ENCODE measurements at places on chromosomes 4 and X. TPM values are rescaled to one million over a fixed set of nuclear protein-coding genes. Genes with fewer than 3 reads are reported as not detected.

Gene PCDH18
- total RNA-seq, result 17.2 TPM

Gene ZCCHC12
- total RNA-seq, result 0.15 TPM

Gene GYPE
- 4.0 TPM for total RNA-seq

Gene GPR173
- 7.1 TPM for total RNA-seq

Gene SRP72
- total RNA-seq, result 88.1 TPM

Gene FAM9C
- not detected for total RNA-seq

Gene OPN1MW
- total RNA-seq, result not detected

DNA sequence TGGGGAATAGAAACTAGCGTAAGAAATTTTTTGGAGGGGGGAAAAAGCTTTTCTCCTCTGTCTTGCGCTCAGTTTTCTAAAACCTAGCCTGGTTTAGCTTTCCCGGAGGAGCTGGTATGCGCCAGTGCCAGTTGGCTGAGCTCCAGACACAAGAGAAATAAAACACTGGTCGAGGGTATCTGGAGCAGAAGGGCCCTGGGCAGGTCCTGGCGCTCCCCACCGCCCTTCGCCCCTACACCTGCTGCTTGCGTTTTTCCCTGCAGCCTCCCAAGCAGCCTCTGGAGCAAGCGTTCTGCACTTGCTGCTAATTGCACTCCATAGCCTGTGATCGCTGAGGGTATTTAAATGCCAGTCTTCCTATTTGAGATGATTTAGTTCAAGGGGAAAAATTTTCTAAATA is 816 bp downstream of the EREG start:
- no peak overlapping the region for H3K4me3 ChIP-seq
- H3K27ac ChIP-seq, result no peak overlapping the region
- DNase-seq, result peak; percentile 44
- H3K36me3 ChIP-seq, result no peaks in the 10 kb centered on the region
- peaks cover 3% of the 10 kb centered on the region for H3K27me3 ChIP-seq

DNA sequence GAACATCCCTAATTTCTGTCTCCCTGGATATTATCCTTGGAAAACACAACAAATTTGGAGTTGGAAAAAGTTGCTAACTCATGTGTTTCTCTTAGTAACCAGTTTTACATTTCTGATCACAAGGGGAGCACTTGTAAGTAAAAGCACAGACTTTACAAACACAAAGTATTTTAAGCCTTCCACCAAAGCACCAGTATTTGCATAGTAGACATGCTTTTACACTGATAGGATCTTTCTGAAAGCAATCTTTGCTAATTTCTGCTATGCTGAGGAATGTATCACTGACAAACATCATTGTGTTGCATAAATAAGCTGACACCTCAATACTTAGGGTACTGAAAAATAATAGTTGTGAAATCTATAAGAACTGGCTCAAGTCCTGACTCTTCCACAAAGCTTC is 100.6 kb downstream of the MID1 start:
- no peaks in the 10 kb centered on the region for H3K36me3 ChIP-seq
- H3K27me3 ChIP-seq, result no peaks in the 10 kb centered on the region
- no peak overlapping the region for H3K4me3 ChIP-seq
- no peak for DNase-seq

- H3K36me3 ChIP-seq, result no peaks in the 10 kb centered on the region
- H3K4me3 ChIP-seq, result no peak overlapping the region
- no peak overlapping the region for H3K27ac ChIP-seq
- no peak for DNase-seq
- H3K4me1 ChIP-seq, result peaks cover 1% of the 10 kb centered on the region
These were observed 49.7 kb downstream of the ATP8A1 start for GRCh38 chr4:42607011-42607726.

- no peaks in the 10 kb centered on the region for H3K27me3 ChIP-seq
- no peaks in the 10 kb centered on the region for H3K4me1 ChIP-seq
- H3K4me3 ChIP-seq, result no peak overlapping the region
- H3K36me3 ChIP-seq, result no peaks in the 10 kb centered on the region
- H3K27ac ChIP-seq, result no peak overlapping the region
- DNase-seq, result no peak
These were observed 54.5 kb downstream of the TAF1 start for GRCh38 chrX:71420686-71421085.

DNA sequence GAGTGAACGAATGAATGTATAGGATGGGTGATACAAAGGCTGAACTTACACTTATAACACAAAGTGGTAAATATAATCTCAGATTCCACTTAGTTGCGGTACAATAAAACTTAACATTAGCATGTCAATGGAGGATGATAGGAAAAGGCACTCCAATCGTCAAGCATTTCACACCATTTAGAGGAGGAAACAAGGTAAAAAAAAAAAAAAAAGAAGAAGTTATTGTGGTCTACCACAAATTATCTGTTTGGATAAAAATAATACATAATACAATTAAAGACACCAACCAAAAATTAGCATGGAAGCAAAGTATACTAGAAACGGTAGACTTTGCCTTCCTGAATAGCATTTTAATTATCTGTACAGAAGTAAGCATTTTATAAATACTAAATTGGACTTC is 205.5 kb downstream of the PPP3CA start:
- DNase-seq, result no peak
- no peaks in the 10 kb centered on the region for H3K4me1 ChIP-seq
- H3K27ac ChIP-seq, result no peak overlapping the region
- H3K36me3 ChIP-seq, result no peaks in the 10 kb centered on the region
- no peak overlapping the region for H3K4me3 ChIP-seq

DNA sequence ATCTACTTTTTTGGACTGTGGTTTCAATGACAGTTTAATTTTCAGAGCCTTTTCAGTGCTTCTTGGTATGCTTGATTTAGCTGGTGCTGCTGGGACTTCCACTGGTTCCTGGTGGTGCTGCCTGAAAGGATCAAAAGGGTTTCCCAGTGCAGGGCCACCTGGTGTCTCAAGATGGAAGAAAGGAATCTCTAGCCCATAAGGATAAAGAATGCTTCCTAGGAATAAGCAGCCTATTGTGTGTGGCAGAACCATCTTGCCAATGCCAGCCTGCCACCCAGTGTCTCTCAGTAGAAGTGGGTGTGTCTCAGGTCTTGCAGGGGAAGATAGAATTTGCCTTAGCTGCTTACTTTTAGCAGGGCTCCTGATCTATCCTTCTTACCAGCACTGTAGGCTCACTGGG is 15.0 kb upstream of the RAI2 start:
- H3K27ac ChIP-seq, result no peak overlapping the region
- no peaks in the 10 kb centered on the region for H3K27me3 ChIP-seq
- no peak overlapping the region for H3K4me3 ChIP-seq
- H3K36me3 ChIP-seq, result no peaks in the 10 kb centered on the region

GRCh38 chrX:24151513-24151912 is 2.0 kb downstream of the ZFX start:
- DNase-seq, result no peak
- no peaks in the 10 kb centered on the region for H3K36me3 ChIP-seq
- H3K27me3 ChIP-seq, result no peaks in the 10 kb centered on the region
- H3K27ac ChIP-seq, result no peak overlapping the region

DNA sequence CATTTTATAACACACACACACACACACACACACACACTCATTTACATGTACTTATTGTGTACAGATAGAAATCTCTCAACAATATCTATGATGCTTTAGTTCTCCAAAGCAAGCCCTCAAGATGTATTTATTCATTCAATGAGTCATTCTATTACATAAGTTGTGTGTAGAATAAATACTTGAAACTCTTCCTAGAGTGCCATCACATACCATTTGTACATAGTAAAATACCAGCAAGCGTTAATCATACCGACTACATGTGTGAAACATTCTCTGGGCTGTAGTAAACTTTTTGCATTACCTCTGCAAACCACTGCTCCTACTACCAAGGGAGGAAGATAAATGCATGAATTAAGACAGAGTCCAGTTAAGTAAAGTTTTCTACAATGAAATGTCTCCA is 70.9 kb downstream of the EPHA5 start:
- DNase-seq, result no peak
- H3K27me3 ChIP-seq, result no peaks in the 10 kb centered on the region
- no peak overlapping the region for H3K27ac ChIP-seq
- no peaks in the 10 kb centered on the region for H3K4me1 ChIP-seq
- H3K36me3 ChIP-seq, result no peaks in the 10 kb centered on the region

- H3K4me1 ChIP-seq, result no peaks in the 10 kb centered on the region
- no peaks in the 10 kb centered on the region for H3K27me3 ChIP-seq
- no peaks in the 10 kb centered on the region for H3K36me3 ChIP-seq
- H3K4me3 ChIP-seq, result no peak overlapping the region
- H3K27ac ChIP-seq, result no peak overlapping the region
These were observed 50.2 kb upstream of the KIT start for GRCh38 chr4:54607521-54607920.

- H3K27ac ChIP-seq, result no peak overlapping the region
- H3K27me3 ChIP-seq, result no peaks in the 10 kb centered on the region
- H3K4me3 ChIP-seq, result no peak overlapping the region
- H3K4me1 ChIP-seq, result no peaks in the 10 kb centered on the region
These were observed 115.1 kb upstream of the PITX2 start for GRCh38 chr4:110737931-110738330.

GRCh38 chr4:71262161-71262560 is 76.7 kb upstream of the SLC4A4 start:
- H3K27ac ChIP-seq, result no peak overlapping the region
- DNase-seq, result no peak
- H3K4me3 ChIP-seq, result no peak overlapping the region
- H3K27me3 ChIP-seq, result no peaks in the 10 kb centered on the region

GRCh38 chrX:19094654-19095053 is 27.6 kb downstream of the ADGRG2 start:
- DNase-seq, result peak; percentile 49
- no peak overlapping the region for H3K27ac ChIP-seq
- H3K4me3 ChIP-seq, result no peak overlapping the region

DNA sequence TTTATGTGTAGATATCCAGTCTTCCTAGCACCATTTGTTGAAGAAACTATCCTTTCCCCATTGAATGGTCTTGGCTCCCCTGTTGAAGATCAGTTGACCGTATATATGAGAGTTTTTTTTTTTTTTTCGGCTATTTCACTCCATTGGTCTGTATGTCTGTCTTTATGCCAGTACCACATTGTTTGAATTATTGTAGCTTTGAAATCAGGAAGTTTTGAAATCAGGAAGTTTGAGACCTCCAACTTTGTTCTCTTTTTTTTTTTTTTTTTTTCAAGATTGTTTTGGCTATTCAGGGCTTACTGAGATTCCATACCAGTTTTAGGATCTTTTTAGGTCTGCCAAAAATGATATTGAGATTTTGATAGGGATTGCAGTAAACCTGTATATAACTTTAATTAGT is 4.3 kb upstream of the SCD5 start:
- H3K4me1 ChIP-seq, result no peaks in the 10 kb centered on the region
- no peaks in the 10 kb centered on the region for H3K27me3 ChIP-seq
- no peaks in the 10 kb centered on the region for H3K36me3 ChIP-seq
- no peak overlapping the region for H3K4me3 ChIP-seq

- H3K4me1 ChIP-seq, result no peaks in the 10 kb centered on the region
- no peak overlapping the region for H3K27ac ChIP-seq
- H3K27me3 ChIP-seq, result no peaks in the 10 kb centered on the region
- H3K4me3 ChIP-seq, result no peak overlapping the region
- no peak for DNase-seq
These were observed 5.0 kb downstream of the CENPU start for GRCh38 chr4:184728858-184729257.

GRCh38 chrX:68498508-68499379 is at the start of gene YIPF6:
Gene YIPF6, plus strand, starts transcription at chrX:68499051. Its CDS starts 16 bp downstream, at chrX:68499067.
- DNase-seq, result peak; percentile 91
- peak within 1 kb of the TSS; percentile 89 for H3K4me3 ChIP-seq
- H3K36me3 ChIP-seq, result no peaks in the 10 kb centered on the region
- no peak within 1 kb of the TSS for H3K27ac ChIP-seq
- no peaks in the 10 kb centered on the region for H3K4me1 ChIP-seq

DNA sequence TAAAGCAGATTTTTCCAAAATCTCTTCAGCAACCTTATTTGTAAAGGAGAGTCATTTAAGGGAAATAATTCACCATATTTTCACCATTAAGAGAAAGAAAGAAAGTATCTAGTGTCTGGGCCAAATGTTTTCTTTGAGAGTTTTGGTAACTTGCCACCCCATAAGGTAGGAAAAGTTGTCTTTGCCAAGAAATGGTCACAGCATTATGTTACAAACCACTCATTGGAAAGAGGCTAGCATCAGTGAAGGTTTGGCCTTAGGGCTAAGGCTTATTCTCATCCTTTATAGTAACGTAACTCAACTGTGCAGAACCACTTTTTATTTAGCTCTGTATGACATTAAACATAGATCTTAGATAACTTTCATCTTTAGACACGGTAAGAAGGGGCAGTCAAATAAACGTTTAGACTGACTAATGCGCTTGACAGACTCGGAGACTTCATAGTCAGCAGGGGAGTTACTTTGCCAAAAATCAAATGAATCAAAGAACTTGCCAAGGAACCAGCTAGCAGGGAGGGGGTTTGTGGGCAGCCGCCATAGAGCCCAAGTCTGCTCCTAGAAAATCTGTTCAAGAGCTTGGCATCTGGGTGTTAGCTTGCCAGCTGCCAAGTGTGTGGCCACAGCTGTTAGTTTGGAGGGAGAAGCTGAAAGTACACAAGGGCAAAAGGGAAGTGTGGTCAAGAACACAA is 182.8 kb upstream of the GRID2 start:
- no peak overlapping the region for H3K4me3 ChIP-seq
- H3K36me3 ChIP-seq, result no peaks in the 10 kb centered on the region
- no peak for DNase-seq
- H3K27me3 ChIP-seq, result no peaks in the 10 kb centered on the region
- H3K4me1 ChIP-seq, result no peaks in the 10 kb centered on the region

DNA sequence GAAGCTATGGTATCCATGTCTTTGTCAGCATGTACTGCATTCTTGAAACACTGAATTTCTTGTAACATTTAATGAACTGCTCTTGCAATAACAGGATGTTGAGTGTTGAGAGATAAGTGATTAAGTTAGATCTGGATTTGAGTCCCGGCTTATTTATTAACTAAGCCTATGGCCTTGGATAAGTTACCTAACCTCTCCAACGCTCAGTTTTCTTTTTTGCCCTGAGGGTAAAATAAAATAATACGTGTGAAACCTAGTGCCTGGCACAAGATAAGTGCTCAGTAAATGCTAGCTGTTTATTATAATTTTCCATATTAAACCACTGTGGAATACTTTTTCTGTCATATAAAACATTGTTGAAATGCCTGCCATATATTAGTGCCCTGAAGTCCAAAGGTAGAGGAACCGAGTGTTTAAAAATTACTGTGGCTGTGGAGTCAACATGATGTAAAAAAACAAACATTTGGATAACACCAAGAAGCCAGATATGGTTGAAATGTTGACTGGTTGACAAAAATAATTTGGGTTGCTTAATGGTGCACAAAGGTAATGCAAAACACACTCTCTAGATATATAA is 58.6 kb upstream of the ALB start:
- H3K27me3 ChIP-seq, result no peaks in the 10 kb centered on the region
- no peaks in the 10 kb centered on the region for H3K4me1 ChIP-seq
- no peak for DNase-seq
- H3K4me3 ChIP-seq, result no peak overlapping the region
- H3K36me3 ChIP-seq, result no peaks in the 10 kb centered on the region
- no peak overlapping the region for H3K27ac ChIP-seq

- no peak overlapping the region for H3K4me3 ChIP-seq
- no peak overlapping the region for H3K27ac ChIP-seq
- H3K36me3 ChIP-seq, result no peaks in the 10 kb centered on the region
- no peaks in the 10 kb centered on the region for H3K27me3 ChIP-seq
- H3K4me1 ChIP-seq, result no peaks in the 10 kb centered on the region
These were observed 10.7 kb upstream of the SMIM10L2A start for GRCh38 chrX:135410861-135411627.
